GM12892 (cell line): ENCODE measurements at places on chromosomes 1 and 21.

DNA sequence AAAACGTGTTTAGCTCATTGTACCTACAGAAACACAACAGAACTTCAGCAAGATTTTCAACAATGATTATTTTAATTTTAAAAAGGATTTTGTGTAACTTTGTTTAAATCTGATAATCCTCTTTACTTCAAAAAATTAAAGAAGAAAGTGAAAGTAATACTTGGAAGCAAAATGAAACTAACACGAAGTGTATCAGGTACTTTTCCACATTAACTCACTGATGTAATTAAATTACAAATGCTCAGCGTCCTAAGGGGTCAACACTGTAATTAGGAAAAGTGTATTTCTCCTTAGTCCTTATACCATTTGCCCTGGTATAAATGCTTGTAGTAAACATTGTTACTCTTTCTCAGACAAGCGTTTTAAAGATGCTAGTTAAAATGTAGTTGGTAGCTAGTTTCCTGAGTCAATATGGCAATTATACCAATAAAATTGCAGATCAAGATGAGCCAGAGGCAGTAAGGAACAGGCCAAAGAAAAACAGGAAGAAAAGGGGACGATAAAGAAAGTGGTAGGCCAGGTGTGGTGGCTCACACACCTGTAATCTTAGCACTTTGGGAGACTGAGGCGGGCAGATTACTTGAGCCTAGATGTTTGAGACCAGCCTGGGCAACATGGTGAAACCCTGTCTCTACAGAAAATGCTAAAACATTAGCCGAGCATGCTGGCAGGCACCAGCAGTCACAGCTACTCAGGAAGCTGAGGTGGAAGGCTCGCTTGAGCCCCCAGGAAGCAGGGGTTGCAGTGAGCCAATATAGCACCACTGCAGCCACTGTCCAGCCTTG, 553.0 kb downstream of the SMYD3 start:
- DNase-seq, result no peak

GRCh38 chr1:41776891-41777441, 141.8 kb downstream of the HIVEP3 start:
- DNase-seq, result no peak

- no peak for DNase-seq
Observed at GRCh38 chr1:115679141-115679611, 37.4 kb downstream of the VANGL1 start.

- no peak for DNase-seq
Observed at GRCh38 chr1:171716616-171717015, 25.2 kb downstream of the VAMP4 start.

GRCh38 chr1:220430059-220430458, 97.9 kb upstream of the MARK1 start:
- DNase-seq, result no peak

- DNase-seq, result peak; percentile 87
Observed at GRCh38 chr1:46246548-46247435, 771 bp upstream of the RAD54L start.
